ENCODE measurements at places on chromosomes 13 and 19. TPM values are rescaled to one million over a fixed set of nuclear protein-coding genes. Genes with fewer than 3 reads are reported as not detected.

GFY gene
- not detected for total RNA-seq

INSL3 gene
- not detected for total RNA-seq

PTGER1 gene
- total RNA-seq = 3.6 TPM

PRODH2 gene
- total RNA-seq = 0.99 TPM

RGCC gene
- total RNA-seq = 66.3 TPM

- DNase-seq = no peak
- H3K27ac ChIP-seq = no peak overlapping the region
- no peaks in the 10 kb centered on the region for H3K4me1 ChIP-seq
- H3K4me3 ChIP-seq = no peak overlapping the region
- no peaks in the 10 kb centered on the region for H3K27me3 ChIP-seq
Observed at GRCh38 chr19:518598-519231, 11.4 kb downstream of the TPGS1 start.

DNA sequence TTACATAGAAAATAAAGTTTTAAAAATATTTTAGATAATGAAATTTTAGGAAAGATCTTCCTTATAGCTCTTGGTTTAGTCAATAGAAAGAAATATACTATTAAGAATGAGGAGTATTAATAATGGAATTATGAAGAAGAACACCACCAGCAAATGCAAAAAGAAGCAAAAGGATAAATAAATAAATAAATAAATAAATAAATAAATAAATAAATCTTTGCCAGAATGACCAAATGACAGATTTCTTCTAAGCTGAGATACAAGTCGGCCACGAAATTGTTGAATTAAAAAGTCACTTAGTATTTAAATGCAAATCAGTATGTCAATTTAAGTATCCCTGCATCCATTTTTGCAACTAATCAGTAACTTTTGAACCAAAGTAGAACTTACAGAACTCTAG is 95.9 kb downstream of the DACH1 start:
- DNase-seq = no peak
- H3K27me3 ChIP-seq = no peaks in the 10 kb centered on the region
- no peak overlapping the region for H3K27ac ChIP-seq
- H3K36me3 ChIP-seq = no peaks in the 10 kb centered on the region

GRCh38 chr13:45715351-45715750 is 13.2 kb downstream of the CBY2 start:
- no peaks in the 10 kb centered on the region for H3K27me3 ChIP-seq
- H3K4me3 ChIP-seq = no peak overlapping the region
- H3K27ac ChIP-seq = no peak overlapping the region
- peaks cover 12% of the 10 kb centered on the region for H3K4me1 ChIP-seq

All from body of pancreas (tissue), 4 donors.